ENCODE measurements at places on chromosomes 11 and 22.

DNA sequence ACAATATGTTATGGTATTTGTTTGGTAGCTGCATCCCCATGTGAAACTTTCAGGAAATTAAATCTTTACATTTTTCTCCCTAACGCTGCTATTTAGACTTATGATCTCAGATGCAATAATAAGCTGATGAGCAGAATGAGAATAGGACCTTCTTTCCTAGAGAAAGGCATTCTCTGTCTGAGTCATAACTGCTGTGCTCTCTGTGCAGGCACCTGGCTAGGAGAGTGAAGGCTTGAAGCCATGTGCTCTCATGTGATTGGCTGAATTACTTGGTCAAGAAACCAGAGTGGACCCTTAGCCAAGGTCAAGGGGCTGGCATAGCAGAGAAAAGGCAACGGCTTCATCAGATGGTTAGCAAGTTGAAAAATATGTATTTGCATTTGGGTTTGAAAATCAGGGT is 185.0 kb downstream of the ADAMTS15 start:
- no peak for DNase-seq

DNA sequence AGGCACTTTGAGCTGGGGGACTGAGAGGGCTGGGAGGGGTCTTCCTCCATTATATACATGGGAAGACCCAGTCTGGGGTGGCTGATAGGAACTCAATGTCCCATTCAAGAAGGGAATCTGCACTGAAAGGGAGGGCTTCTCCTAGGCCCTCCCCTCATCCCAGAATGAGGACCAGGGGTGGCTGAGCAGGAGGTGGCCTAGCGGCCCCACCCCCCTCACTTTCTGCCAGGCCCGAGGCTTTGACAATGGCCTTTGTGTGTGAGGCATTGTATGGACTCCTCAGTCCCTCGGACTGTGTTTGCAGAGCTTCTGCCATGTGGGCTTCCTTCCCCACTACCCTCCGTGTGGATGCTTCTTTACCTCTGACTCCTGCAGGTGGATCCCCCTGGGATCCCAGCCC is 65.7 kb downstream of the NECTIN1 start:
- no peak for DNase-seq

GRCh38 chr11:36743039-36743438 is 145.0 kb upstream of the RAG2 start:
- no peak for DNase-seq

DNA sequence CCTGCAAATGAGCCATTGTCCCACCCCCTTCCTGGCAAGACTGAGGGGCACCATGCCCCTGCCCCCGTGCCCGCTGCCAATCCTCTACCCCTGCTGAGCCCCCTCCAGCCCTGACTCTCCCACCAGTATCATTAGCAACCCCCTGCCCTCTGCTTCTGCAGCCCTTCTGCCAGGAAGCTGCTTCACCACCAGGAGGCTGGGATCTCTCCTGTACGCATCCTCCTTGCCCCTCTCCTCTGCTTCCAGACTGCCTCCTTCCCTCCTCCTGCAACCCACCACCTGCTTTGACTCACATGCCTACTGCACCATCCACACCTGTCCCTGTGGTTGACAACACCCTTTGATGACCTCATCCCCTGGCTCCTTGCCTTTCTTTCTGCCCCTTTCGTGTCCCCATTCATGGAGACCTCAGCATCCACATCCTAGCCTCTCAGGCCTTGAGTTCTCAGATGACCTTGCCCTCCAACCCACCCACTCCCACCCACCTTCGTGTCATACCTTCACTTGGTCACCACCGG is 13.4 kb upstream of the PNPLA3 start:
- no peak for DNase-seq

DNA sequence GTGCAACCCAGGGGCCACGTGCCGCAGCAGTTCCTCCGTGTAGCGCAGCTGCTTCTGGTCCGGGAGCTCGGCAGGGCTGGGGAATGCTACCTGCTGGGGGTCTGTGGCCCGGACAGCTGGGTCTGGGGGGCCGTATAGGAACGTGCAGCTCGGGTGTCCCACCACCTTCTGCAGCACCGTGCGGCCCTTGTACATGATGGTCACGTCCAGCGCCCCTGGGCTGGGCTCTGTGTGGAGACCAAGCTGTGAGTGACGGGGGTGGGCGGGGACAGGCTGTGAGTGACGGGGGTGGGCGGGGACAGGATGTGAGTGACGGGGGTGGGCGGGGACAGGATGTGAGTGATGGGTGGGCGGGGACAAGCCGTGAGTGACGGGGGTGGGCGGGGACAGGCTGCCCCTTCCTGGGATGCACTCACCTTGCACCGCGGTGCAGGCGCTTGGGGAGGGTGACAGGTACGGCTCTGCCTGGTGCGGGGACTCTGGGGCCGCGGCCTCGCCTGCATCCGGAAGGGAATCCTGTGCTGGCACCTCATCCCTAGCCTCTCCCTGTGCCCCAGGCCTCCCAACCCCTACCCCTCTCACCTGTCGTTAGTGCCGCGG is 2.3 kb downstream of the IRF7 start:
- peak; percentile 80 for DNase-seq

GRCh38 chr11:124643605-124644425 is 21.2 kb downstream of the TBRG1 start:
- DNase-seq, result no peak

DNA sequence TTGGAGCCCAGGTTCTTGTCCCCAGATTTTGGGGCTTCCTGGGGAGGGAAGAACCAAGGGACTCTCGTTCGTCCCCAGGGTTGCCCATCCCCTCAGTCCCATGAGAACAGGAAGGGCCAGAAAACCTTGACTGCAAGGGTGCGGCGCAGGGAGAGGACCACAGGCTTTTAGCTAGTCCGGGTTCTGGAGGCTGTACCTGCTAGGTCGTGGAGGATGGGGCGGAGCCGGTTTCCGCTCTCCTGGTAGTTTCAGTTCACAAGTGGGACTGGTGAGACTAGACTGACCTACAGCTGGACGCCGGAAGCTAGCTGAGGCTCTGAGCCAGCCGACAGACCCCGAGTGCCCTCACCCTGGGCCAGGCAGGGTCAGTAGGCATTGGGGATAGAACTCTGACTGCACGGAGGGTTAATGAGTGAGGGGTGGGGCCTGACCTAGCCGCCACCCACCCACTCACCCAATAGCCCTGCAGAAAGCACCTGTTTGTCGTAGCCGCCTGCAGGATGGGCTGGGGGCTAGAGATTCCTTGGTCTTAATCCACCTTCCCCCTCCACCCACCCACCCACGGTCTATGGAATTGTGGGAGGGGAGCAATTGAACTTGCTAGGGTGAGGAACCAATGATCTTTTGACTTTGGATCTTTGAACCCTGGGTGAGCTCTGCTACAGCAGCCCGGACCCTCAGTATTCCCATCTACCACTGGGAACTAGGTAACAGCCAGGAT is 1.5 kb downstream of the MAFF start:
- DNase-seq, result no peak
